ENCODE measurements at places on chromosomes 16 and 17.
A peak's percentile ranks its signal among the peaks of the same experiment; 100 is the strongest.

- DNase-seq = no peak
These were observed 67.3 kb downstream of the MYH10 start for GRCh38 chr17:8563024-8563776.

DNA sequence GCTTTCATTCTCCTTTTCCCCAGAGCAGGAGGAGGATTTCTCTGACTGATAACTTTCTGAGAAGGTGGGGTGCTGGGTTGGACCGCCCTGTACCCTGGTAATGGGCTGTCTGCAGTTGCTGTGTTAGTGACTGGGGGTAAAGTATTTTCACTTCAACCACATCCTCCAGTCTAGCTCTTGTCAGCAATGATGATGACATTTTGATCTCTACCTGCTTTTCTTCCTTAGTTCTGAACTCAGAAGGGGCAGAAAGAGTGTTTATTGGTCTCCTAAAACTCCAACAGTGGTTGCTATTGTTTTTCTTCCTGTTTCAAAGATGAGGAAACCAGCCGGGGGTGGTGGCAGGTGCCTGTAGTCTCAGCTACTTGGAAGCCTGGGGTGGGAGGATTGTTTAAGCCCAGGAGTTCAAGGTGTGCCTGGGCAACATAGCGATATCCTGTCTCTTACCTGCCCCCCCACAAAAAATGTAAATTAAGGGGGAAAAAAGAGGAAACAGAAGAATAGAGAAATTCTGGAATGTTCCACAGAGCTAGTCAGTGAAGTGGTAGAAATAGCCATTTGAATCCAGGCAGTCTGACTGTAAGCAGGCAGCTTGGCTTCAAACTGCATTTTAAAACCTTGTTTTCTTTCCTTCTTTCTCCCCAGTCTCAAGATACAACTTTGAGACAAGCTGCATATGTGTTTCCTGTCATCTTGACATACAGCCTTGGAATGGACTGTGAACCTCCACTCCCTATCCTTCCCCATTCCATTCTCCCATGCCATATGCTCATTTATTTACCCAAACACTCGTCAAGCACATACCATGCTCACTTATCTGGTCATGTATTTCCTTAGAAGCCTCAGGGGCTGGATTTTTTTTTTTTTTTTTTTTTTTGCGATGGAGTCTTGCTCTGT is 3.3 kb upstream of the N4BP1 start:
- DNase-seq = peak; percentile 47

DNA sequence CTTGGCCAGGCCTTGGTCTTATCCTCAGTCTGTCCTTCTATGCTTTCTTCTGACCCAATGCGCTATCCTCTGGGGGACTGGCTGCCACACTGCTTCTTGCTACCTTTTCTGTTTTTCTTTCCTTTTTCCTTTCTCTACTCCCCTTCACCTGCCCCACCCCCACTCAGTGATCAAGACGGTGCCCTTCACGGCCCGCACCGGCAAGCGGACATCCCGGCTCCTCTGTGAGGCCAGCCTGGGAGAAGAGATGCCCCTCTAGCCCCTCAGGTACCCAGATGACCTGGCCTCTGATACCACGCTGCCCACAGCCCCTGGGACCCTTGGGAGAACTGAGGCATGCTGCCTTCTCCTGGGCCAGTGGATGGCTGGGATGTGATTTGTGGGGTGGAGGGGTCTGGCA is 15.6 kb downstream of the SPATA32 start:
- no peak for DNase-seq

DNA sequence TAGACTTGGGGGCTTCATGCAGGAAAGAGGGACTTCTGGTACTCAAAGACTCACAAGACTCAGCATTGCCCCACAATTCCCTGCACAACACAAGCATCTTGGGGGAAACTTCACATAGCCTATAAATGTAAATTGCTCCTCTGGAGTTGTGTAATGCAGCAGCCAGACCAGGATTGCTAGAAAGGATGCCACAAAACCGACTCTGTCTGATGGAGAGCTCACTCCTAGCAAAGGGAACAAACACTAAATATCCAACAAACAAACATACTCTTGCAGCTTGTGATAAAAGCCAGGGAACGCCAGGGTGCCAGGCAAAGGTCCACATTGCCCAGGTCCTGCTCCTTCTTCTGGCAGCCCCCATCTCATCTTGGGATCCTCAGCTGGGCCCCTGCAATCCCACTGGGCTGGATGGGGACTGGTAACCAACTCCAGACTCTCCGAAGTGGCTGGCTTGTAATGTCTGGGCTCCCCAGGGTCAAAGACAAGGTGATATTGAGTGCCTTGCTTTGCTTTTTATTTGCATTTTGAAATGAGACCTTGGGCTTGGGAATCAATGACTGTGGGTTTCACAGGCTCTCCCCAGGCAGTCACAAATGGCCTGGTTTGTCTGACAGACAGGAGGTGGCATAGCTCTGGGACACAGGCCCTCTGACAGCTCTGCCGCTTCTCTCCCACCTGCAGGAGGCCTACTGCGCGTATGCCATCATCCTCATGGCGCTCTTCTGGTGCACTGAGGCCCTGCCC is 15.3 kb downstream of the SLC13A2 start:
- DNase-seq = no peak

GRCh38 chr16:88072571-88073001 is 121.4 kb downstream of the BANP start:
- no peak for DNase-seq

DNA sequence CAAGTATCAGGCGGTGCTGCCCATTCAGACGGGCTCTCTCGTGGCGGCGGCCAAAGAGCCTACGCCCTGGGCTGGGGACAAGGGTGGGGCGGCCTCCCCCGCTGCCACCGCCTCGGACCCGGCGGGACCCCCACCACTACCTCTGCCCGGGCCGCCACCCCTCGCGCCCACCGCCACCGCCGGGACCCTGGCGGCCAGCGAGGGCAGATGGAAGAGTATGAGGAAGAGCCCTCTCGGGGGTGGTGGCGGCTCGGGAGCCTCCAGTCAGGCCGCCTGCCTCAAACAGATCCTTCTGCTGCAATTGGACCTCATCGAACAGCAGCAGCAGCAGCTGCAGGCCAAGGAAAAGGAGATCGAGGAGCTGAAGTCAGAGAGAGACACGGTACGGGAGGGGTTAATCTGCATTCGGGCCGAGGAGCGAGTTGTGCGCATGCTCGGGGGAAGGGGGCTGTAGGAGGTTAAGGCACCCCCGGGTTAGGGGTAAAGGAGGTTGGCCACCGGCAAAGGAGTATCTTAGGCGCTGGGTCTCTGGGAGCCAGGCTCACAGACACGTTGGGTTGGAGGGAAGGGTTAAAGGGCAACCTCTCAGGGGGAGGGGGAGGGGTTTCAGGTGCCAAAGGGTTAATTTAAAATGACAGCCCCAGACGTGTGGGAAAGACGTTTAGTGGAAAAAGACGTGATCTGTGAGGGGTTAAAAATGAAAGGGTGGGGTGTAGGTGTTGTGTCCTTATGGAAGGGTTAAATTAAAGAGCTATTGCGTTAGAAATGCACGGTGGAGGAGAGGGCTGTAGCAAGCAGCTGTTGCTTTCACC is 1.4 kb downstream of the MSL1 start:
- DNase-seq = peak; percentile 55

All from fibroblast of the aortic adventitia (primary cell).